ENCODE measurements at places on chromosomes 1 and 21.

GRCh38 chr1:203082571-203083462 is 3.0 kb downstream of the MYOG start:
- DNase-seq, result no peak

DNA sequence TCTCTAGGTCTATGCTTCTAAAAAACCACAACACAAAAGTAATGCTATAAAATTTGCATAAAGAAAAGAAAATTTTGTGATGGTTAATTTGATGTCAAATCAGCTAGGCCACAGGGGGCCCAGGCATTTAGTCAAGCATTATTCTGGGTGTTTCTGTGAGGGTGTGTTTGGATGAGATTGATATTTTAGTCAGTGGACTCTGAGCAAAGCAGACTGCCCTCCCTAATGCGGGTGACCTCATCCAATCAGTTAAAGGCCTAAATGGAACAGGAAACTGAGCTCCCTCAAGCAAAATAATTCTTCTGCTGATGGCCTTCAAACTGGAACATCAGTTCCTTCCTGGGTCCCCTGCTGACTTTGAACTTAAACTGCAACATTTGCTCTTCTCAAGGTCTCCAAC is 358.0 kb downstream of the DSCAM start:
- DNase-seq, result no peak

DNA sequence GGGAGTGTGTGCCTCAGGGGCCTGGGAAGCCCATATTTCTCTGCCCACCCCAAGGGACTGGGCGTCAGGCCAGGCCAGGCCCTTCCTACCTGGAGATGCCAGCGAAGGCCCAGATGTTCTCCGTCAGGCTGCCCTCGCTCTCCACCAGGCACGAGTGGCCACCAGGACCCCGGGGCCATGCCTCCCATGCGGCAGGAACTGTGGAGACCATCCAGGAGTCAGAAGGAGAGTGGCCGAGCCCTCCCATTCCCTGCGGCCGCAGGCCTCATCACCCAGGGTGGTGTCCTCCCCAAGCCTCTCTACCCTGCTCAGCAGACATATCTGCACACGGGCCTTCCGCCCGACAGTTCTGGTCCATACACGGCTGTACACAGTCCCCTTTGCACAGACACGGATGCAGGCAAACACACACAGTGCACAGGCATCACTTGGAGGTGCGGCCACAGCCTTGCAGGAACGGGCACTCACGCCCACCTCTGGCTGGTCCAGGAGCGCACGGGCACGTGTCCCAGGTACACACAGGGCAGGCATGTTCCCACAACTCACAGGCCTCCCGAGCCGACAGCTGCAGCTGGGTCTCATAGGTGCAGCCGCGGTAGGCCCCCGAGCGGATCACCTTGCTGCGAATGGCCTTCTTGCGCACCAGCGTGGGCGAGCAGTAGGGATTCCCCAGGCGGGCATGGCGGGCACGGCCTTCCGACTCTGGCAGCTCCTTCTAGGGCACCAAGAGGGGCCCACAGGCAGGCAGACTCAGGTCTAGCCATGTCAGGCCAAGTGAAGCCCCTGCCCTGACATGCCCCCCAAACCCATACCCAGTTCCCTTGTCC is 5.9 kb upstream of the KIF17 start:
- DNase-seq, result no peak

- no peak for DNase-seq
Measured at GRCh38 chr1:24540906-24541710, 14.8 kb upstream of the NCMAP start.

DNA sequence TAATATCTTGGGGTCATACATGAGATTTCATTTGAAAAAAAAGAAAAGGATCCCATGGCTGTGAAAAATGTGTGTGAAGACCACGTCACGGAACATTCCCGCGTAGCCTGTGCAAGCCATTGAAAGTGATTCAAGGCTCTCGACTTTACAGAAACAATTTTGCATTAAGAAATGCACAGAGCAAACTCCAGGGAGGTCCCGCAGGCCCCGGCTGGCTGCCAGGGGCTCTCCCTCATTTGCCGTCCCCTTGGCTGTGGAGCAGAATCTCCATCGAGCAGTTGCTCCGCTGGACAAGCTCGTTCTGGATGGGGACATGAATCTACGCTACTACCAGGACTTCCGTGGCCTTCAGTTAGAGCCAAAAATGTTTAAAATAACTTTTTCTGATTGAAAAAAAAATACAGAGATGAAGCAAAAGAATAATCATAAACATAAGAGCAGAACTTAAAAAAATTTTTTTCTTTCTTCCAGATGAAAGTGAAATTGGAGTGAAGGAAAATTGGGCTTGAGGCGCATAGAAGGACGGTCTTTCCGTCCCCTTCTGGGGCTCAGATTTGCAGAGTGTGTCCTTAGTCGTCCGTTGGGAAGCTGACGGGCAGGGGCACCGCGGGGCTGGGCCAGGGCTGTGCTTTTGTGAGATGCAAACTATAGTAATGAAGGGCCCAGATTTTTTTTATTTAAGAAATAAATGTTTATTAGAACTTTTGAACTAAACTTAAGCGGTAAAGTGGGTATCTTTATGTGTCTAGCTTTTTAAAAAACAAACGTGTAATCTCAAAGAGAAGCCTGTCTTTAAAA is 68.1 kb upstream of the ARHGEF16 start:
- DNase-seq, result no peak
